ENCODE measurements at places on chromosomes 5 and 9. TPM values are rescaled to one million over a fixed set of nuclear protein-coding genes. Genes with fewer than 3 reads are reported as not detected.

- no peak for DNase-seq
Observed at GRCh38 chr9:91884696-91885687, 65.0 kb downstream of the ROR2 start.

DNA sequence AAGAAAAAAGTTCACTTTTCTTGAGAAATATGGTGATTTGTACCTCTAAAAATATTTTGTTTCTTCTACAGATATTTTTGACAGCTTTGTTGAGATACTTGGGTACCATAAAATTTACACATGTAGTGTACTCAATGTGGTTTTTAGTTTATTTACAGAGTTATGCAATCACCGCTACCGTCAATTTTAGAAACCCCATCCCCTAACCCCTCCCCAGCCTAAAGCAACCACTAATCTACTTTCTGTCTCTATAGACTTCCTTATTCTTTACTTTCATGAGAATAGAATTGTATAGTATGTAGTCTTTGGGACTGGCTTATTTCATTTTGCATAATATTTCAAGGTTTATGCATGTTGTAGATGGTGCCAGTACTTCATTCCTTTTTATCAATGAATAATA is 45.0 kb upstream of the TDRD7 start:
- no peak for DNase-seq

Gene MAMDC4
- total RNA-seq: 7.4 TPM

Gene FKTN
- 10.4 TPM for total RNA-seq

Gene PTCH1
- total RNA-seq: 0.77 TPM

All from HT1080 (cell line).